Cortex of kidney (tissue), 1 donor: ENCODE measurements at places on chromosomes 5 and 9.

GRCh38 chr5:36217567-36217966 lies 24.2 kb downstream of the NADK2 start:
- no peak for DNase-seq

GRCh38 chr5:72407541-72407940 lies 87.4 kb downstream of the PTCD2 start:
- DNase-seq = no peak

- DNase-seq = no peak
These were observed 85.2 kb downstream of the ARSB start for GRCh38 chr5:78899922-78900362.

GRCh38 chr9:70994582-70994981 lies 126.8 kb downstream of the TRPM3 start:
- DNase-seq = no peak

GRCh38 chr5:72314571-72315172 lies 5.4 kb downstream of the MRPS27 start:
- DNase-seq = no peak

- DNase-seq = no peak
These were observed 146.5 kb downstream of the AOPEP start for GRCh38 chr9:94872891-94873511.

DNA sequence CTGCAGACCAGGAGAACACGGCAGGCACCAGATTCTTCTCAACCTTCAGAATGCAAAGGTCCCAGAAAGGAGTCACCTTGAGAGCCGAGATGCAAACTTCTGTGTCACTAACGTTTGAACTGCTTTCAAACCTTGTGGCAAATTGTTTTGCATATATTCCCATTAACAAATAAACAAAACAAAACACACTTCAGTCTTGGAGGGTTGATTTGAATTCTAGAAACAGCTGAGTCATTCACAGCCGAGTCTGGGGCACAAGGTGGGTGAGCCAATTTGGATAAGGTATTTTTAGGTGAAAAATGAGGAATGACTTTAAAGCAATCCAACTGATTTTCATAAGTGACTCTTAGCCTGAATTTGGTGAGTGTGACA lies 38.8 kb upstream of the ANKRD33B start:
- DNase-seq = no peak

- DNase-seq = no peak
These were observed 1785.5 kb downstream of the EFNA5 start for GRCh38 chr5:105885266-105885665.

- DNase-seq = no peak
These were observed 420.5 kb downstream of the ZSWIM6 start for GRCh38 chr5:61752588-61752987.

- DNase-seq = no peak
These were observed 20.5 kb upstream of the MVB12B start for GRCh38 chr9:126306071-126306647.

DNA sequence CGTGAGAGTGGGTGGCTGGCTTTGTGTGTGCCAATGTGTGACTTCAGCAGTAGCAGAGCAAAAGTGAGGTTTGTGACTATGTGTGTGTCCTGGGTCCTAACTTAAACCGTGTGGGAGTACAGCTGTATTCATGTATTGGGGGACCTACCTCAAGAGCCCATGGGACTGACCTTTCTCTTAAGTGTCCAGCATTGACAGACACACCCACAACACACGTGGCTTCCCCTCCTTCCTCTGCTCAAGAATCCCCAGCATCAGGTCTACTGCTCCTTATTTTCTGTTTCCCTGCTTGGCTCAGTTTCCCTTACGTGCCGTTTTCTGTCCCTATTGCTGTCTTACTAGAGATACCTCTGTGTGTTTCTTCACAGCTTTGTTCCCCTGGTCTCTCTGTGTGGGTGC lies 616 bp downstream of the IL11RA start:
- DNase-seq = no peak

- no peak for DNase-seq
These were observed 81.8 kb upstream of the HRH2 start for GRCh38 chr5:175576096-175576495.

GRCh38 chr9:17870722-17871121 lies 291.9 kb downstream of the SH3GL2 start:
- no peak for DNase-seq

DNA sequence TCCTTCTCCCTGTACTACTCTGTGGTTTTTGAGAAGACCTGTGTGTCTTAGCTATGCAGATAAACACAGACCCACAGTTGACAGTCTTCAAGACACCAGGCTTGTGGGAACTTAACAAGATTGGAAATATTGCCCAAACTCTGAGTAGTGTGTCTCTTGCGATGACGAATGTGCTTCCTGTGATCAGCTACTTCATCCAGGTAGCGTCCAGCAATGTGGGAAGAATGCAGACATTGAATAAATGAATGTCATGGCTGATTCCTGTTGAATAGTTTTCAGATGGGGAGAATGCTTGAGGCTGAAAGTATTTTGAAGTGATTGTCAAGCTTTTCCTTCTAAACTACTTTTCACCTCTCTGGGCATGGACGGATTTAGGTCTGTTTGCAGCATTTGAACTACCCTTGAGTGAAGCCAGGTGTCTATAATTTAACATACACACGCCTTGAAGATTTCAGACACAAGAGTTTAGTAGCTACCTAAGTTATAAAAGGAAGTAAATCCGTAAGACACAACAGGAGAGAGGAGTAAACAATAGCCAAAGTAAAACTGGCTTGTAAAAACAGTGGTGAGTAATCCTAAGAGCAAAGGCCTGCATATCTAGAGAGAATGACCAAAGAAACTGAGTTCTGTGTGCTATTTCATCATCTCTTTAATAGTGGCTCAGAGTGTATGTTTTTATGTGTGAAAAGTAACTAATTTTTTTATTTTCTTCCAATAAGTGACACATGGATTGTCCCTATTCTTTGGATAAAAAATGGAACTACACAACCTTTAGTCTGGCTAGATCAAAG lies 30.0 kb upstream of the ARL14EPL start:
- DNase-seq = no peak

GRCh38 chr9:113158446-113158845 lies 7.6 kb downstream of the SLC31A2 start:
- no peak for DNase-seq

DNA sequence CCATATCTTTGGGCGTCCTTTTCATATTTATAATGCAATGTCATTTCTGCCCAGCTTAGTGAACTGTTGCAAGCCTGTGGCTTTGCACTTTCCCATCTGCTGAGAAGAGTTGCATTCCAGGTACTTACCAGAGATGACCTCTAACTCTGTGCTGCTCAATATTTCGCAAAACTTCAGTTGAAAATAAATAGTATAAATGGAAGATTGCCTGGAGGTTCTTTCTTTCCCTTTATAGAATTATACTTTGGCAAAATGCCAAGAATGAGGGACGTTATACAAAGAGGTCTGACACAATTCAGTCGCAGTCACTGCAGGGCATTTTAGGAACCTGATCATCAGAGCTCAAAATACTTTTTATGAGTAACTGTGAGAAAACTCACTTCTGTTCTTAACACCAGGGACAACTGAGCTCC lies 18.9 kb upstream of the VLDLR start:
- DNase-seq = no peak

DNA sequence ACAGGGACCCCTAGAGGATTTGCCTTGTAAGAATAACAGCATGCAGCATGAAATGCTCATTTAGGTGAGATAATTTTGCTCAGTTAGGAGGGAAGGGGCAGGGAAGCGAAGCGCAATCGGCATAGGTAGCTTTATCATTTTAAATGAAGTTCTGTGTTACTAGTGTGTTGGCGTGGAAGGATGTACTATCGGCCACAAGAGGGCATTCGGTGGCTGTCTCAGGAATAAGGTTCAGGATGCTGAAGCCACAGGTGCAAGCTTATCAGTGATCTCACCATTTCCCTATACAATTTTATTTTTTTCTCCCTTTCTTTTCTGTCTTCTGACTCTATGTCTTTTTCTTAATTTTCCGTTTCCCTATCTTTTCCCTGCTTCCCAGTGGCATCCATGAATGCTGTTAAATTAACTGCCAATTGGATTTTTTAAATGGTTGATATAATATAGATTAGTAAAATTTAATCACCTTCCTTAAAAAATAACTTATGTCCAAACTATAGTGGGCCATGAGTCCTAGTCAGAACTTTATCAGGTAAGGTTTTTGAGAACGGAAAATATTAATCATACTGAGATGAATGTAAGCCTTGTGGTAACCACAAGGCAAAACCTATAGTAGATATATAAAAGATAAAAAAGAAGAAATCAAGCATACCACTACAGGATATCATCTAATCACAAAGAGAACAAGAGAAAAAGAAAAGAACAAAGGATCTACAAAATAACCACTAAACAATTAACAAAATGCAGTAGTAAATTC lies 1.2 kb upstream of the INSL6 start:
- DNase-seq = no peak

- DNase-seq = no peak
These were observed 1.1 kb downstream of the NSG2 start for GRCh38 chr5:174046558-174046957.

DNA sequence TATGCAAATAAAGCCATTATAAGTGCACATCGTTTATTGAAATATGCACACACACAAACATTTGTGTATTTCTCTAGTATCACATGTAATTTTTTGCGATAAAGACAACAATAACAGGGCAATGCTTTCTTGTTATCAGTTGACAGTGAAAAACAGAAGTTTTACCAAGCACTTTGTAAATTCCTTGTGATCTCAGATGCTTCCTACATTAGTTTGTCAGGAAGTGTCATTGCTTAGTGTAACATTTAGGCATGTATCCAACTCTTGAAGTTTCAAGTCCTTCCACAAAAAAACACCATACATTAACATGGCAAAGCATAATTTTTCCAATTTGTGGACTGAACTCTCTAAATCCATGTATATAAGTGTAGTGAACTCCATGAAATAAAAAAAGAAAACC lies 46.4 kb downstream of the MOCS2 start:
- DNase-seq = no peak

- DNase-seq = no peak
These were observed 148.3 kb downstream of the EFNA5 start for GRCh38 chr5:107522456-107522855.

DNA sequence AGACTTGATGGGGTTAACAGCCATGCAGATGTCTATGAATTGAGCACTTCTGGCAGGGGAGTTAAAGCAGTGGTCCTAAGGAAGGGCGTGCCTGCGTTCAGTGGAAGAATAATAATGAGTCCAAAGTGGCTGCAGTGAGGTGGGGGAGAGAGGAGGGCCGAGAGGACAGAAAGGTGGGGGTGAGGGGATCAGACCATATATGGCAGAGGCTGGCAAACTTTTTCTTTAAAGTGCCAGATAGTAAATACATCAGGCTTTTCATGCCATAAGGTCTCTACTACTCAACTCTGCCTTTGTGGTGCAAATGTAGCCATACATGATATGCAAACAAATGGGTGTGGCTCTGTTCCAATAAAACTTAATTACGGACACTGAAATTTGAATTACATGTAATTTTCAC lies 77.1 kb downstream of the STRBP start:
- no peak for DNase-seq

- DNase-seq = no peak
These were observed 72.5 kb upstream of the GPR151 start for GRCh38 chr5:146588331-146589027.

DNA sequence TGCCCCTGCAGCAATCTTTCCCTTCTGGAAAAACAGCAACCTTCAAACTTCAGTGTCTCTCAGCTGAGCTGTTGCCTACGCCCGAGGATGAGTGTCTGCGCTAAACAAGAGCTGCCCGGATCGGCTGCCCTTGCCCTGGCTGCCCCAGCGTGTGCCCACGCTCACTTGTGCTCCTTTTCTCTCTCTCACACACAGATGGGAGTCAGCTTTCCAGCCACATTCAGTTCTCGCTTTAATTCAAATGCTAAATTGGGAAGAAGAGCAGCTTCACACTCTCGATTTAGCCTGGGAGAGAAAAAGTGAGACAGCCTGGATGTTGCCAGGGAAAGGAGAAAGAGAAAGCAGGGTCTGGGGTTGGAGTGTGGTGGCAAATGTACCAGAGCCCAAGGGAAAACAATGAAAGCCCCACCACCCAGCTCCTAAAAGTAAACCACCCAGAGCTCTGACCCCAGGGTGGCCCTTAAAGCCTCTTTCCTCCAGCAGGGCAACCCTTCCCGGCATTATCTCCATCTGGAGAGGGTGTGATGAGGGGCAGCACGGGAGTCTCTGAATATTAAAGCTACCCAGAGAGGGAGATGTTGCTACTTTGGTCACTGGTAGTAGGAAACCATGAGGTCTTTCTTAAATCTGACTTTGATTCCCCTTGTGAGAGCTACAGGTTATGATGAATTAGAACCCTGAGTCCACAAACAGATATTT lies 9.9 kb upstream of the EGR1 start:
- no peak for DNase-seq

- no peak for DNase-seq
These were observed 56.9 kb upstream of the SHB start for GRCh38 chr9:38125889-38126288.

DNA sequence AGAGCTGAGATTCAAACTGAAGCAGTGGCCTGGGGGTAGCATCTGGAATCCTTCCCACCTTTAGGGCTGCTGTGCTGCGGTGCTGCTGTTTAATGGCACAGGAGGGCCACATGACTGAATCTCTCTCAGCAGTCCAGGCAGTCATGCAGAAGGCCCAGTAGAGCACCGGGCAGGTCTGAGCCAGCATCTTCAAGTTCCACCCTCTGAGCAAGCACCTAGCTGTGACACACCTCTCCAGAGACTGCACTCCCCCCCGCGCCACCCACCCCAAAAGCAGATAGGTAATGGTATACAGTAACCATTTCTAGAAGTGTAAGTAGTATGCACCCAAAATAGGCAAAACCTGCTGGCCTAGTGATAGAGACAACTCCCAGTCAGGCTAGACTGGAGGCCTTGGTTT lies 8.2 kb downstream of the IL4 start:
- DNase-seq = no peak

GRCh38 chr9:89442981-89443814 lies 54.7 kb downstream of the SEMA4D start:
- no peak for DNase-seq

- no peak for DNase-seq
These were observed 50.6 kb downstream of the IRX2 start for GRCh38 chr5:2700876-2701275.

DNA sequence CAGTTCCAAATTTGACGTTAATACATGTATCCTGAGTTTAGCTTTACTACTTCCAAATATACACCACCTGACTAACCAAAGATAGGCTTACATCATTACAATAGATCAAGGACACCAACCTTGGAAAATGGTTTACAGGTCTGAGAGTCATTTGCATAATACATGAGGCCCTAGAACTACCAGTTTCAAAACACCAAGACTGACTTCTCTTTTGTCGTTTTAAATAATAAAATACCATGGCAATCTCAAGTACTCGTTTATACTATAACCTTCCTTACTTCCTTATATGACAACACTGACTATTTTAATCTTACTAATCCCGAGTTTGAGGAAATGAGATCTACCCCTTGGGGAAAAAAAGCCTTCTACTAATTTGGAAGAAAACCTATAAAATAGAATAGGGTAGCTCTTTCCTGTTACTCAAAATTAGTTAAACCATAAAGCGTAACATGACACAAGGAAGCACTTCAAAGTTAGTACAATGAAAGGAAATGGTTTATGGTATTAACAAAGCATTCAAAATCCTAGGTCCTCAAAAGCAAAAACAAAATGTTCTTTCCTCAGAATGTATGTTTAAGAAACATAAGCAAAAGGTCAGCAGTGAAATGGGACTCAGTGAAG lies 42.1 kb downstream of the UBQLN1 start:
- DNase-seq = no peak
